Activated B cell treated with CpG ODN at 0.5 μM for 24 hours (primary cell): ENCODE measurements at places on chromosomes 12 and 14.

DNA sequence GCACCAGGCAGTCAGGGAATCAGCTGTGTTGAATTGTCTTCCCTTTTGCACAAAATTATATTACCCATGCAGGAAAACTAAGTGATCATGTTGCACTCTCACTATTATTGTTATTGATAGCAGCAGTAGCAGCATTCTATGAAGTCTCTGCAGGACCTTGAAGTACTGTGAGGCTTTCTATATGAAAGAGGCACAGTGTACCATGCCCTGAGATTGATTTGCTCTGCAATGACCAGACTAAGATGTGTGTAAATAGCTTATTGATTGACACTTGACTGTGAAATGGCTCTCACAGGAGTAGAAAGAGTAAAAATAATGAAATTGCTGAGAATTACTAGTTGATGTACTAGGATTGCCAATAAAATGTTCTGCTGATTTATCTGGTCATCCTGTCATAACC lies 99.9 kb downstream of the KICS2 start:
- DNase-seq = no peak

GRCh38 chr12:119178544-119179334 lies at the start of gene HSPB8:
Gene HSPB8, plus strand, starts transcription at chr12:119178931. Its CDS starts 382 bp downstream, at chr12:119179313.
- no peak for DNase-seq

DNA sequence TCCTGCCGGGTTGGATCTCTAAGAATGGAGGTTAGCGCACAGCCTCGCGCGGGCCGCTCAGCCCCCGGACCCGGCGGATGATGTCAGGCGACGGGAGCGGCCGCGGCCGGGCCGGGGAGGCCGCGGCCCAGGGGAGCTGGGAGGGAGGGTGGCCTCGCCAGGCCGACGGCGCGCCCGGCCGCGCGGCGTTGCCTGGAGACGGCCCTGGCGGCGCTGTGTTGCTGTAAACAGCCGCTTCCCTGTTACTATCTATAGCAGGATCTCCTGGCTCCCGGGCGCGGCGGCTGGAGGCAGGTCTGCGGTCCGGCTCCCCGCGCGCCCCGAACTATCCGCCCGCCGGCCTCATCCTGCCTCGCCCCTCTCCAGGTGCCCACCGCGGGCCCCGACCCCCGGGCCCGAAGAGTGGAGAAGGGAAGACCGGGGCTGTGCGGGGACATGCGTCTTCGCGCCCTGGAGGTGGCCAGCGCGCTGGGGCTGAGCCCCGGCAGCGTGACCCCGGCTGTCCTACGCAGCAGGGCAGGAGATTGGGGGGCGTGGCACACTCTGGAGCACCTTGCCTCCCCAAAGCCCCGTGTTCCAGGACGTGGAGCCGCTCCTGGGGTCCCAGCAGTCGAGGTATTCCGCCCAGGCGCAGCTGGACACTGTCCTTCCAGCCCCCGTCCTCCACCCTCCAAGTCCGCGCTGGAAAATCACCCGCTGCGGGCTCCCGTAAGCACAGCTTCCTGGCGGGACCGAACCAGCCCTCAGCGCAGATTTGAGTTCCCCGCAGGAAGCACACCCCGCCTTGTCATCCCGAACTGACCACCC lies 1.4 kb upstream of the FOS start:
- peak; percentile 67 for DNase-seq

DNA sequence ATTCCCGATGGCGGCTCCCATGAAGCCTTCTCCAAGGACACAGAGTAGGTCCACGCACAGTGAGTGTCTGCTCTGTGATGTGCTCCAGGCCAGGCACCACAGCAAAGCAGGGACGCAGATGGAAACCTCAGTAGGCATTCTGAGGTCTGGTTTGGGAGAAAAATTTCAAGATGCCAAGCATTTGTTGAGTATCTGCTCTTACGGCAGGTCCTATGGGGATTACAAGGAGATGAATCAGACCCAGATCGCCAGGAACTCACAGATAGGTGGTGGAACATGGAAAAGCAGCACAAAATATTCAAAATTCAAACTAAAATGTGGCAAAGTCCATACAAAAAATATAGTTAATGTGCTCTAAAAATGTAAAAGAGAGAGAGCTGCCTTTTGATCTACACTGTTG lies 684.9 kb upstream of the TMEM132C start:
- no peak for DNase-seq

GRCh38 chr12:59076622-59077021 lies 156.3 kb upstream of the LRIG3 start:
- DNase-seq = no peak

DNA sequence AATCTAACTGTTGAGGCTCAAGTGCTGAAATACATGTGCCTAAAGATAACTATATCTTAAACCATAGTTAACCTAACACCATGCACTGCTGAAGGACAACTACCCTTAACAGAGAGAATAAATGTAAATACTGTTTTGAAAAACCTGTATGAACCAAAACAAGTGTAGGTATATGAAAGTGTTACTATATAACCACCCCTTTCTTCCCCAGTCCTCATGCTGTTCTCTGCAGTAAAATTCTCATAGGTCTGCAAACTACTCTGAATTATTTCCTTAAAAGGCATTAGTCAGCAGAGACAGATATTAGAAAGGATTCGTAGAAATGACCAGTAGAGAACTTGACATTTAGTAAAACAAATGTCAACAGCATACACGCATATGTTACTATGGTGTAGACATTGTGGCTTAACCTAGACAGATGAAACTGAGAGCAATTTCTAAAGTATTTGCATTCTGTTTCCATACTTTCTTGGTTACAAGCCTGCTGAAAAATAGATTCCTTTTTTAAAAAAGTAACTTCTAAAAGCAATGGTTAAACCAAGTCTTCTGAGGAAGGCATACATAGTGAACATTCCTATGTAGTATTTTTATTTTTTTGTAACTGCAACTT lies 13.9 kb downstream of the CSRP2 start:
- no peak for DNase-seq

GRCh38 chr14:34425095-34425851 lies 36.8 kb downstream of the SPTSSA start:
- no peak for DNase-seq

GRCh38 chr12:77833329-77833728 lies 2.6 kb downstream of the NAV3 start:
- DNase-seq = no peak

DNA sequence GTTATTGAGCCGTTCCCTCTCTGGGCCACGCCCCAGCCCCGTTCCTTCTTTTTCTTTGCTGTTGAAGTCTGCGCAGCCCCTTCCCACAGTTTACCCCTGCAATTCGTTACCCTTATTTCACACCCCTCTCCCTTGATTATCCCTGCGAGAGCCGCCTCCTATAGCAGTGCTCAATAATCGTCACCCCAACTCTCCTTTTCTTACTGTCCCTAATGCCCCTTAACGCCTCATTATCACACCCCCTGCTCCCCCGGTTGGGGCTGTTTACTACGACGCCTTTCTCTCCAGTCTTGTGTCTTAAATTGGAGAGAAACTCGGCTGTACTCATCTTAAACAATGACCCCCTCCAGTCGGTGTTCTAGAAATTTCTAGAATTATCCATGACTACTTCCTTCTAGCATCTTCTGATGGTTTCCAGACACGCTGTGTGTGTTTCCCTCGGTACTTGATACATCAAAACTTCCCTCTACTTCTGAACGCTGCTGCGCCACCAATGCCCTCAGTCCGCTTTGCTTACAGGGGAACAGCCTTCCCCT lies 713 bp upstream of the FBXL14 start:
- DNase-seq = no peak

DNA sequence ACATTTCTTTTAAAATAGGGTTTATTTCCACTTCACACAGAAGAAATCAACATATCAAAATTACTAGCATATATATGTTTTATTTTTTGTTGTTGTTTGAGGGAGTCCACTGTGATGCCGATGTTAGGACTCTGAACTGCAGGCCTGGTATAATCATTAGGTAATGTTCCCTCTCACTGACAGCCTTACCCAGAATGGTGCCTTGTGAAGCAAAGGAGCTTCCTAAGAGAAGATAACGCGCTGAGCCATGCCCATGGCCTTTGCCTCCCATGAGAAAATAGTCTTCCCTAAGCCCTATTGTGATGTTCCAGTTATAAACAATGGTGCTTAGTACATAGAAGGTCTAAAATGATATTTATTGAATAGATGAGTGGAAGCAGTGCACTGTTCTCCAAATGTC lies 12.0 kb downstream of the GNG2 start:
- DNase-seq = no peak

GRCh38 chr14:102833341-102833740 lies 56.1 kb downstream of the TRAF3 start:
- DNase-seq = no peak

DNA sequence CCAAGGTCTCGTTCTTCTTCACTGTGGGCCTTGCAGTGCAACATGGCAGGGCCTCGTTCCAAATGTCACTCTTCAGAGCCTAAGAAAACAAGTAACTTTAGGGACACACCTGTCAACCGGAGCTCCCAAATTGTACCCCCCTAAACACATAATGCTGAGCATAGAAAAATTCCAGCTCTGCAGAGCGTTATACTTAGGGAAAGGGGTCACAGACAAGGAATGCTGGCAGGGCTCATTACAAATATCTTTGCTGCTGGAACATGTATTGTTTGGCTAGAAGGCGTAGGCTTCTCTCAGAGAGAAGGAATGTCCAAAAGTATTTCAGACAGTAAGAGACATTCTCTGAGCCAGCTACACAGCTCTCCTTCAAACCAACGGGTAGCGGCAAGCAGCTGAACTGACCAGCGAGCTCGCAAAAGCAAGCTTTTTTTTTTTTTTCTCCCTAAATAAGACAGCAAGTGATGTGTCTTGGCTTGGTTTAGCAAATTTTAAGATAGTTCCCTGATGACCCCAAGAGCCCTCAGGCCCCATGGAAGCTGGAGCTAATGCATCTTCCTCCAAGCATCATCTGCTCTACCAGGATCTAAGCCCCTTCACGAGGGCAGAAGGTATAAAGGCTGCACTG lies 24.5 kb downstream of the SSH1 start:
- DNase-seq = no peak

- DNase-seq = no peak
These were observed 14.4 kb downstream of the EPS8 start for GRCh38 chr12:15774819-15775218.

GRCh38 chr14:55814064-55814463 lies 234.1 kb downstream of the KTN1 start:
- no peak for DNase-seq

DNA sequence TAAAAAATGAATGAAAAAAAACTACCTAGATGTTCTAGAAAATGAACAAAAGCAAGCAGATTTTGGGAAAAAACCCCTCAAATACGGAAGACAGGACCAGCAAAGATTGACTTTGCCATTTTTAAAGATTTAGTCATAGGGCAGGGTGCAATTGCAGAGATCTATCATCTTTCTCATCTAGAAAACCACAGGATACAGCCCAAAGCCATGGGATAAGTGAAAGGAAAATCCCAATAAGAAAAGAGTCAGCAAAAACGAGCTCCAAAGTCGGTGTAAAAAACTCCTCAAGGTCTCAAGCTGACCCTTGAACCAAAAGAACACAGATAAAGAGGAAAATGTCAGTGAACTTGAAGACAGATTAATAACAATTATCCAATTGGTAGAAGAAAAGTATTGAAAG lies 28.0 kb downstream of the CEP290 start:
- DNase-seq = no peak

DNA sequence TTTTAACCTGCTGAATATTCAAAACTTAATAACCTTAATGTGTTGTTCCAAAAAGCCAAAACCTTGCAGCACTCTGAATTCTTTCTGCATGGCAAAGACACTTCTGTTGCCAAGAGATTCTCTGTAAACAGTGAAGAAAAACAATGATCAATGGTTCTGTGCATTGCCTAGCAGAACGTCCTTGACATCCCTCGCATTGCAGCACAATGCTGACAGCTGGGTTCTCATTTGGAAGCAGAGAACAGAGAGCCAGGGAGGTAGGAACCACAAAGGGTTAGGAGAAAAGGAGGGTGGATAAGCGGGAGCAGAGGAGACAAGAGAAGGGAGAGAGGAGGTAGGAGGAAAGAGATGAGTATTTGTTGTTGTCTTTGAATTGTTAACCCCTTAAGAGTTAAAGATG lies 501.1 kb downstream of the NAV3 start:
- no peak for DNase-seq

DNA sequence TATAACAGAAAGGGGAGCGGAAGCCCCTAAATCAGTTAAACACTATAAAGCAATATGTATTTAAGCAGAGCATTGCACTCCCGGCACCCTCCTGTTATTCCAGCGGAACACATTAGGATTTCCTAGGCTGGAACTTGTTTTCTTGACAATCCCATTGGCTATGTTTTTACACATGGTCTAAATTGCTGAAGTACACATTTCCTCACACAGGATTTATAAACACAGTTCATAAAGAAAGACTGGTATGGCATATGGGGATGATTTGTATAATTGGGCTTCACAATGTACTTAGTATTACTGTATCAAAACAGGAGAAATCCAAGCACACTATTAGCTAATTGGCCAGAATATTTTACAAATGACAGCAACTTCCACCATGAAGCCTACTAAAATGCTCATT lies 23.3 kb downstream of the PAX9 start:
- DNase-seq = no peak

GRCh38 chr12:110074089-110074488 lies 25.8 kb upstream of the C12orf76 start:
- DNase-seq = no peak

GRCh38 chr12:67666605-67667004 lies 18.1 kb downstream of the DYRK2 start:
- DNase-seq = no peak

GRCh38 chr12:69343885-69344612 lies 4.1 kb upstream of the LYZ start:
- DNase-seq = no peak

- DNase-seq = no peak
These were observed 29.4 kb downstream of the FAIM2 start for GRCh38 chr12:49874142-49874897.

- DNase-seq = no peak
These were observed 107.6 kb downstream of the RFLNA start for GRCh38 chr12:124402248-124403066.

DNA sequence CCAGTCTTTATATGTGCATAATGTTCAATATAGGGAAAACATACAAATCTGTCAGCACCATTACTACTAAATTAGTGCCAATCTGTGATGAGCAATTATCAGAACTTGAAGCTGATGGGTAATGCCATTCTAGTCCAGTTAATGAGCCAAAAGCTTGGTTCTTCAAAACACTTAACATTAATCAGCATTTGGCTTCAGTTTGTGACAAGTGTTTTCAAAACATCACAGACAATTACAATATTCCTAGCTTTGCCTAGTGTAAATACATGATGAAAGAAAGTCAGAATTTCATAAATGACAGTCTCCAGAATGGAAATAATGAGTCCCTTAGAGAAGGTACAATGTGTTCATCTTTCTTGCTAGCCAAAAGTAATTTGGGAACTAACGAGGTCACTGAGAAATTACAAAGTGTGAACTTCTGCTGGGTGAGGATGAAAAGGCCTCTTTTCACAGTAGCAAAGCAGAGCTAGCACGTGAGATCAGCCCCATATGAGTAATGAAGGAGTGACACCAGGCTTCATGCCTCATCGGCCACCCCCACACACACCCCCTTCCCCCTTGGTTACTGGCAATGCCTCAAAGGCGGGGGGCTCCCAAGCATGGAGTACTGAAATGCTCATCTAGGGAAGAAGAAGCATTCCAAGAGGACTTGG lies 180.6 kb upstream of the EEA1 start:
- DNase-seq = no peak

- DNase-seq = no peak
These were observed 88.0 kb upstream of the TMEM260 start for GRCh38 chr14:56491299-56492285.
